Sciatic nerve (tissue), 2 donors: ENCODE measurements at places on chromosomes 3 and 15.

GRCh38 chr15:63908991-63909390 lies 75.2 kb upstream of the HERC1 start:
- DNase-seq = no peak

GRCh38 chr15:60520013-60520824 lies 41.3 kb upstream of the ICE2 start:
- no peak for DNase-seq

- no peak for DNase-seq
These were observed 16.5 kb downstream of the VIPR1 start for GRCh38 chr3:42518800-42519567.

DNA sequence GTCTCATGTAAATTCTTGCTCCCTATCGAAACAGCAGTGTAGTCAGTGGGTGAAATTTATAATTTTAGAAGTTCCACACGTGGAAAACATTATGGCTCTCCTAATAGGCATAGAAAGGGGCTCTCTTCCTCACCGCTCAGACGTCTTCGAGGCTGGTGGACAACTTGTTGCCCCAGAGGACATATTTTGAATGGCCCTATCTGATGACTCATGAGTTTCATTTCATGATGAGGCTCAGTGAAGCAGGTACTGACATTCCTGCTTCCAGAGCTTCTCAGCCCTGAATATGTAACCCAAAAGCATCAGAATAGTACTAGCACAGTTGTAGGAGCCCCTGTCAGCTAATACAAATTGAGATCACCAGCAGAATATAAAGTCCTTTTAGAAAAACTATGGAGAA lies 117.9 kb downstream of the HERC1 start:
- no peak for DNase-seq
